ENCODE measurements at places on chromosomes 2 and 18.

DNA sequence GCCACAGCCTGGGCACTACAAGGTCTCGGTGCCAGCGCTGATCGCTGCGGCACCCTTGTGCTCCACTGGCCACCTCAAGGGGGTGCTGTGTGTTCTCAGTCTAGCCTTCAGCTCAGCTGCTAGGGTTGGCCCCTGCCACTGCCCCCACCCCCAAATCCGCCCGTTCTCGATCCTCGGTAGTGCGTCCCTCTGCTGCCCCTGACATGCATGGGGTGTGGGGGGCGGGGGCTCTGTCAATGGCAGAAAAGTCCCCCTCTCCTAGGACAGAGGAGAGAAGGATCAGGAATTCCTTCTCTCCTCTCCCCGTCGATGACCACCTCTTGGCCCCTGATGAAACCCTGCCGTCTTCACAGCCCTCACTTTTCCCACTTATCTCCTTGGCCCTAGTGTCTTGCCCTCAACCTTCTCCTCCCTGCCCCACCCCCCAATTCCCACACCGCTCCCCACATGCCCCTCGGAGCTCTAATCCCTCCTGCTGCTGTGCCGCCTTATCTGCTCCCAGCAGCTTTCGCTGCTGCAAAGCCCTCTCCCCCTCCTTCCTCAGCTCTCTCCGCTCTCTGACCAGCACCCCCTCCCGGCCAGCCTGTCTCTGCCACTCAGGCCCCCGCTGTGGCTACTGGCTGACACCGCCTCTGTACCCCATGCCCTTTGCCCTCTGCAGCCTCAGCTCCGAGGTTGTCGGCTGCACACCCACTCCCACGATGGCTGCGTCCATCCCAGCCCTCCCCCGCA, 4.3 kb upstream of the ASIC4 start:
- DNase-seq: no peak

DNA sequence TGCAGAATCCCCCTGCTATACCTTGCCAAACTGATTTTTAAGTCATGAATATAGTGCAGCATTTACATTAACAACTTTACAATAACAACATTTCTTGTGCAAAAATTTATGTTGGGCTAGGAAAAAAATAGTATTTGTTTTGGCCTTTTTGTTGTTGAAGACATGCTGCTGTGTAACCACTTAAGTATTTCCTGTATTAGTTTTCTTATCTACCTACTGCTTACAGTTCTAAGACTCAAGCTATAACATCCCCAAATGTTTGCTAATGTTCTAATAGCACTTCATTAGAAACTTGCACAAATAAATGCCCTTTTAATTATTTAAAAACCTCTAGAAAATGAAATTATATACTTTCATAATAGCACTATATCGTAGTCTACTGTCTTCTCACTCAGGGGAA, 154.3 kb upstream of the DOCK10 start:
- no peak for DNase-seq

DNA sequence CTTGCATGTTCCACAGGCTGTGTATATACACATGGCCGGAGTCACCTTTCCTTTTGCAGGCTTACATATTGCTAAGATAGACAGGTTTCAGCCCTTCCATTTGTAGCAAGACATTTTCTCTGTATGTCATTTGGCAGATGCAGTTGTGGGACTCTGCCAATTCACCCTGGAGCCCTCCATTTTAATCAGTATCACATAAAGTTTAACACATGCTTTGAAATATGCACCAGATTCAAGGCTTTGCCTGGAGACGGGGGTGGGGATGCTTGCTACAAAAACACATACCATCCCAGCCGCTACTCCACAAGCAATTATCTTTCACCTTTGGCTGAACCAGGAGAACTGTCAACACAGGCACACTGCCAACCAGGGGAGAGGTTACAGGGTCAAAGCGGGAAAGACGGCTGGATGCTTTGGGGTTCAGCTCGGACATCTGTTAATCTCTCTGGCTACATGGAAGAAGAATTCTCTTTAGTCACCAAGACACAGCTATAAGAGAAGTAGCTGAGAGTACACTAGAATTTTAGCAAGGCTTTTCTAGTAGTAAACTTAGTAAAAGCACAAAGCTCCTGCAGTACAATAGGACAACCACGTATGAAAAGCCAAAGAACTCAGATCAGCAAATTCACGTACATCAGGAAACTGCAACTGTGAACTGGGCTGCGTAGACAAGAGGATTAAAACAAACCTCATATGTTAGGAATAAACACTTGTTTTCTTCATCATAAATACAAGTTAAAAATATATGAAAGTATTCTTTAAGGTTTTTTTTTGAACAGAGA, 130.9 kb downstream of the EXOC6B start:
- peak; percentile 29 for DNase-seq

GRCh38 chr2:106140913-106141312, 53.2 kb downstream of the UXS1 start:
- no peak for DNase-seq

DNA sequence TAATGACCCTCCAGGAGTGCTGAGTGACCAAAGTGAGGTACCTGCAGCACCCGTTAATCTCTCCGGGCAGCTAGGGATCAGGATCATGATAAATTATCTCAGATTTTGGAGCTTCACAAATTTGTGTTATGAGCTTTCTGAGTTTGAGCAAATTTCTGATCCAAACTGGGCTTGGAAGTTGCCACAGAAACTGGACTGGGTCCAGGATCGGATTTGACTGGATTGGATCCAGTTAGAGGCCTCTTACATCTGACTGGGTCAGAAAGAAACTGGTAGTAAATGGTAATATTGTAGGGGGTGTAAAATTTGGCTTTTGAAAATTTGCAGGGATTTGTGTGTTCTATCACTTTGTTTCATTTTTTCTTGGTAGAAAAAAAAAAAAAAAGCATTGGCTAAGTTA, 19.7 kb upstream of the CAPN13 start:
- DNase-seq: no peak

GRCh38 chr2:196853301-196854087, 44.3 kb upstream of the C2orf66 start:
- DNase-seq: no peak

DNA sequence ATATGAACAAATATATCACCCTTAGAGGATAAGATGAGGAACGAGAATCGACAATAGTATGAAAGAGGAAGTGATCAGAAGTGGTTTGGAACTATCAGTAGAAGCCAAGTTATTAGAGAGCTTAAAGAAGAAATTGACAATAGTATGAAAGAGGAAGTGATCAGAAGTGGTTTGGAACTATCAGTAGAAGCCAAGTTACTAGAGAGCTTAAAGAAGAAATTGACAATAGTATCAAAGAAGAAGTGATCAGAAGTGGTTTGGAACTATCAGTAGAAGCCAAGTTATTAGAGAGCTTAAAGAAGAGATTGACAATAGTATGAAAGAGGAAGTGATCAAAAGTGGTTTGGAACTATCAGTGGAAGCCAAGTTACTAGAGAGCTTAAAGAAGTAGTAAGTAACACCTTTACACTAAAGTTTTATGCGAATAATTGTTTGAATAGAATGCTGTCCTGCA, 175.5 kb downstream of the ZNF407 start:
- no peak for DNase-seq

DNA sequence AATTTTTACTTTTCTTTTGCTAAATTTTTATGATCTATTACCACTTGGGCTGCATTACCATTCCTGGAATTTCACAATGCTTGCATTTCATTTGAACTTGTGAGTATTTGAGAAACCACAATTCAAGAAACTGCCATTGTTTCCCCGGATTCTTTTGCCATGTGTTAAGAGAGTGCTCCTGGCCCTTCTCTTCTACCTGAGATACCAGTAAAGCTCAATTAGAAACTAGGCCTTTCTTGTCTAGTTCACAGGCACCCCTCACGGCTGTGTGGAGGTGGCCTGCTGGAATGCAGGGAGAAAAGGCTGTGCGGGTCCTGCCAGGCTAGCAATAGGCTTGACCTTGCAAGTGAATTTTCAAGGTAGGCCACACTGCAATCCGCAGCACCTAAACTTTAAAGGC, 40.8 kb downstream of the ZEB2 start:
- no peak for DNase-seq

- DNase-seq: no peak
Observed at GRCh38 chr2:28358668-28359201, 33.9 kb upstream of the FOSL2 start.

GRCh38 chr2:17933256-17933655, 54.8 kb downstream of the KCNS3 start:
- DNase-seq: no peak

GRCh38 chr2:211404098-211404497, 847.7 kb downstream of the CPS1 start:
- no peak for DNase-seq

- no peak for DNase-seq
Observed at GRCh38 chr2:675982-676646, 1.1 kb downstream of the TMEM18 start.

DNA sequence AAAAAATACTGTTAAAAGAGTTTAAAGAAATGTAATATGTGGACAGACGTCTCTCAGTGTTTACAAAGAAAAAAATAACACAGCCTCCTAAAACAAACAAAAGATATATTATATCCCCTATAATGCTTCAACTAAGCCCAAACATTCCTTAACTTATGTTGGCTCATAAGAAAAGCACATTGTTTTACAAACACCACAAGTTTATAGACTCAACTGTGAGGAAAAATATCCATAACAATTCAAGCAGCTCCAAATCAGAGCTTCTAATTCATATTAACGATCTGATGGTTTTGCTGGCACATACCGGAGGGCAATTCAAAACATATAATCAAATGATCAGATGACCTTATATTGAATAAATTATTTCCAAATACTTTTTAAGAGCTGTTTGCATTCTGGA, 5.5 kb downstream of the LPIN2 start:
- no peak for DNase-seq

- no peak for DNase-seq
Observed at GRCh38 chr2:118936936-118937335, 5.1 kb upstream of the MARCO start.

GRCh38 chr2:222743251-222743812, 71.9 kb downstream of the MOGAT1 start:
- DNase-seq: no peak

DNA sequence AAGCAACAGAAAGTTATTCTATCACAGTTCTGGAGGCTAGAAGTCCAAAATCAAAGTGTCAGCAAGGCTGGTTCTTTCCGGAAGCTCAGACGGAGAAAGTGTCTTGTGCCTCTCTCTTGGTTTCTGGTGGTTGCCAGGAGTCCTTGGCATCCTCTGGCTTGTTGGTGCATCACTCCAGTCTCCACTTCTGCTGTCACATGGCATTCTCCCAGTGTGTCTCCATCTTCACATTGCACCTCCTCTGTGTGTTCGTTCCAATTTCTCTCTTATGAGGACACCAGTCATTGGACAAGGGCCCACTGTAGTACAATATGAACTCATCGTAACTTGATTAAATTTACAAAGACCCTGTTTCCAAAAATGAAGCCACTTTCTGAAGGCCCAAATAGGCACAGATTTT, 175.4 kb upstream of the ATP5MC3 start:
- DNase-seq: no peak

DNA sequence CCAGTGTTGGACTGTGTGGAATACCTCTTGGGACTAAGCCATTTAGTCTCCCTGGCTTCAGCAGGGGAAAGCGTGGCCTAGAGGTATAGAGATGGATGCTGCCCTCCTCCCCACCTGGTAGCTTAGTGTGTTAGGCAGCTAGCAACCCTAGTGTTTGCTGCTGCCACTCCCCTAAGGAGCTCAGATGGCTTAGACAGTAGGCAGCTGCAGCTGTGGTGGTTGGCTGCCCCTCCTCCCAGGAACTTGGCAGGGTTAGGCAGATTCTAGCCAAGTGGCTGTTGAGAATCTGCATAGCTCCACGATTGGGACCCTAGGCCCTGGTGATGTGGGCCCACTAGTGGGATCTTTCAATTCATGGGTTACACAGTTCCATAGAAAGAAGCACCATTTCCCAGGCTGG, 550.4 kb upstream of the CHAC2 start:
- DNase-seq: no peak

DNA sequence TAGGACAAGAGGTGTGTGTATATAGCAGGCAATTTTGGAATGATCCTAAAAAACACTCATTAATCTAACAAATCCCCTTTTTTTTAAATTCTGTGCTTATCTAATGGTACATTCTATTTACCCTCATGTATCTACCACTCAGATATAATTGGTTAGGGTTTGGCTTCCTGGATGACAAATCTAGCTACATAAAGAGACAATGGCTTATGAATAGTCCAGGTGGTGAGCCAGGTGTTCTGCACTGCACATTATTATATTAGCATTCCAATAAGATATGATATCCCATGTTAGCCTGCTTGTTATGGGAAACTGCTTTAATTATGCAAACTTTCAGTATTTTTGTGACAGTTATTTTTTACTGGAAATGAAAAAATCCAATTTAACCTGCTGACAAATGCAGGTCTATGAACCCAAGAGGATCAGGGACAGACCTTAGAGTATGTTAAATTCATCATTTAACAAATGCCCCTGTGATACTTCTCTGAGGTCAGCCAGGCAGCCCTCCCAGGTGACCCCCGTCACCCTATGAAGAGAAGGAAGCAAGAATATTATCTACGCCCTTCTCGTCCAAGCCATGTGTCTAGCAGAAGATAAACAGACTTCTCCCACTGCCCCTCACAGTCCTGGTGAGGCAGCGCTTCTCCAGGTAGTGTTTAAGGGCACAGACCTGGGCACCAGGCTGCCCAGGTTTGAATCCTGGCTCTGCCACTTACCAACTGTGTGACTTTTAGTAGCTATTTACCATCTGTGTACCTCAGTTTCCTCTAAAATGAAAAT, 83.0 kb downstream of the ADD2 start:
- DNase-seq: no peak

GRCh38 chr2:189609423-189609816, 28.8 kb upstream of the SLC40A1 start:
- no peak for DNase-seq

DNA sequence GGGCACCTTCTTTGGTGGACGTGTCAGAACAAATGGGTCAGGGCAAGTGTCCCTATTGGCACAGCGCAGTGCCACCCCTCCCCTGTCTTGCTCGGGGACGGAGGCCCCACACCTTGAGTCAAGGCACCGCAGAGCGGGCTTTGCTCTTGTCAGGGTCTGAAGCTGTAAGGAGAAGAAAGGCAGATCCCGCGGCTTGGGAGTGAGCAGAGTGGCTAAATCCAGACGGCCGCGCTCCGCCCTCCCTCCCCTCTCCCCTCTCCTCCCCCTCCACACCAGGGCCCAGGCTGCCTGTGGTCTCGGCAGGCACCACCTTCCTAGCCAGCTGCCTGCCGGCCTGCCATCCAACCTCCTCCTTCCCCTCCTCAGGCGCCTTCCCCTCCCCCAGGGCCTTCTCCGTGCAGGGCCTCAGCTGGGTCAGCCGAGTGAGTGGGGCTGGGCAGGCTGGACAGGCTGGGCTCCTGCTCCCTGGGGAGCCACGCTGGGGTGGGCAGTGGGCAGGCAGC, 25.8 kb downstream of the SPEG start:
- DNase-seq: peak; percentile 50

DNA sequence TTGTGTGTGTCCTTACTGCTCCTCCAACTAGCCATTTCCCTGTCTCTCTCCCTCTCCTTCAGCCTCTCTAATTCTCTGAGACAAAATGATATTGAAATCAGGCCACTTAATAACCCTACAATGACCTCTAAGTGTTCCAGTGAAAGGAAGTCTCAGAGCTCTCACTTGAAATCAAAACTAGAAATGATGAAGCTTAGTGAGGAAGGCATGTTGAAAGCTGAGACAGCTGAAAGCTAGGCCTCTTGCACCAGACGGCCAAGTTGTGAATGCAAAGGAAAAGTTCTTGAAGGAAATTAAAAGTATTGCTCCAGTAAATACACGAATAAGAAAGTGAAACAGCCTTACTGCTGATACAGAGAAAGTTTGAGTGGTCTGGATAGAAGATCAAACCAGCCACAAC, 72.9 kb downstream of the PRKCE start:
- no peak for DNase-seq

GRCh38 chr2:145036421-145037011, 516.6 kb upstream of the ZEB2 start:
- no peak for DNase-seq

Data from right renal pelvis (tissue), 4 donors.